ENCODE measurements at places on chromosomes 7 and 10. TPM values are rescaled to one million over a fixed set of nuclear protein-coding genes. Genes with fewer than 3 reads are reported as not detected.

The AKR1C3 gene
- 19.0 TPM for total RNA-seq

The GPR158 gene
- not detected for total RNA-seq

The SORCS3 gene
- not detected for total RNA-seq

DNA sequence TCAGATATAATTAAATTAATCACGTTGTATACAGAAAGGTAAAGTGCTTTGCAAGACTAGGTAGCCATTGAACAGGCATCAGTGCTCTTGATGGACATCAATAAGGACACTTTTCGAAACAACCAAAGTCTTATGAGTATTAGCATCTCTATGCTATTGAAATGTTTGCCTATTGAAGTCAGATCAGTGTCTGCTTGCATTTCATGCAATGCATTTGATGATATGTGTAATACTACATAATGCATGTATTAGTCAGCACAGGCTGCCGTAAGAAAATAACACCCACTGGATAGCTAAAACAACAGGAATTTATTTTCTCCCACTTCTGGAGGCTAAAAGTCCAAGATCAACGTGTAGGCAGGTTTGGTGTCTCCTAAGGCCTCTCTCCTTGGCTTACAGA is 209.3 kb upstream of the PLXDC2 start:
- DNase-seq, result no peak

DNA sequence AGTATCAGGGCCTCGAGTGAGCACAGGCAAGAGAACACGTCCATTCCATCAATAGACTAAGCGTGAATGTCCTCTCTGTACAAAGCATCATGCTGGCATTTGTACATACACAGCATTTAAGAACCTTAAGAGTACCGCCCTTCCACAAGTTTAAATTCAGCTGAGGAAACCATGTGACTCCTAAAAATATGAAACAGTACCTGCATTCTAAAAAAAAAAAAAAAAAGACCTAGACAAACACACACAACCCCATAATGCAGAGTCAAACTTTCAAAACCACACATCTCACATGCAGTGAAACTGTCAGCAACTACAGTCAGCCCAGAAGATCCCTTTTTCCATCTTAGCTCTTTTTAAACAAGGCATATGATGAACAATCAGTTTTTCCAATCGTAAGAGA is 124.3 kb downstream of the DIP2C start:
- DNase-seq, result no peak

DNA sequence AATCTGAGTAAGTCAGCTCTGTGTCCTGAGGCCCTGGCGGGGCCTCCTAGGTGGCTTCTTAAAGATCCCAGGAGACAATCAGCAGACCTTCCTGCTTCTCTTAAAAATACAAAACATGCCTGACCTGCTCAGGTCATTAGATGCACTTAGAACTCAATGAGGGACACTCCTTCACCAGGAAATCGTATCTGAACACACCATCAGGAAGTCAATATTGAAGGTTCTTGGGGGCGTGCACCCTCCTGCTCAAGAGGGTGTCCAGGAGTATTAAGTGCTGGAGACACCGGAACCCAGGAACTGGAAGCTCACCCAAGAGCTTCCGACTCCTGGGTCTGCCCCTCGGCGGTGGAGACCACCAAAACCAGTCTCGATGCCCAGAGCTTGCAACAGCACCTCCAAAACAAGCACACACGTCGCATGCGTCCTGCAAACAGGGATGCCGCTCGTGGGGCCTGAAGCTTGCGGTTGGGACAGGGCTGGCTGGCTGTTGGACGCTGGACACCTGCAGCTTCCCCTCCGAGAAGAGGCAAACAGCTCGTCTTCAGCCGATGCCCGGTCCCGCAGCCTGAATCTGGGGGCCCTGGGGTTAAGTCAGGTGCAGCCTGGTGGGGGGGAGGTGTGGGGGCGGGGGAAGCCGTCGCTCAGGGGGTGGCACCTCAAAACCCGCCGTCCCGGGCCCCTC is 803 bp downstream of the RAPGEF5 start:
- no peak for DNase-seq

DNA sequence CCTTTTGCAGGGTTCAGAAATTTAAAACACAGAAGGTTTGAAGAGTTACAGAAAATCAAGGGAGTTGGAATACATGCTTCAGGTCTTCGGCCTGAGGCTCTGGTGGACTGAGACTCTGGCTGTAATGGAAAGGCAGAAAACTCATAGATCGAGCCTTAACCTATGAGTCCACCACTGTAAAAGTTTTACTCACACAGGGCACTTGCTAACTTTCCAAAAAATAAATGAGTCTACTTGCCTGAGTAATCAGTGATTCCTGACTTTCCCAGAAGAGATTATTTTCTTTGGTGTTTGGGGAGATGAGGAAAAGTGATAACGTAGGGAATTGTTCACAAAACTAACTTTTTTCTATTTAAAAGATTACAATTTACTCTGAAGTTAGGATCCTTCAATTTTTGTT is 108.0 kb downstream of the MBL2 start:
- no peak for DNase-seq

- DNase-seq, result no peak
These were observed 9.9 kb downstream of the TASOR2 start for GRCh38 chr10:5694573-5694972.

GRCh38 chr7:46682836-46683624 is 762.0 kb upstream of the IGFBP3 start:
- no peak for DNase-seq

DNA sequence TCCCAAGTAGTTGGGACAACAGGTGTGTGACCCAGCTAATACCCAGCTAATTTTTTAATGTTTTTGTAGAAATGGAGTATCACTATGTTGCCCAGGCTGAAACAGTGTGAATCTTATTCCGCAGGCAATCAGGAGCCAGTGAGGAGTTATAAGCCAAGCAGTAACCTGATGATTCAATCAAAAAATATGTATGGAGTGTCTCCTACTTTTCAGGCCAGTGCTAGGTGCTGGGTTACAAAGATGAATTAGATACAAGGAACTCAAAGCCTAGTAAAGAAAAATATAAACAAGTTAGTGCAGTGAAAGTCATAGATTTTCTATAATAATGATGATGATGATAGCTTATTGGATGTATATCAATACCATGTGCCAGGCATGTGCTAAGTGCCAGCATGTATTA is 13.2 kb upstream of the IFRD1 start:
- no peak for DNase-seq

Measured in heart right ventricle (tissue), 16 donors.